ENCODE measurements at places on chromosomes 4 and X. TPM values are rescaled to one million over a fixed set of nuclear protein-coding genes. Genes with fewer than 3 reads are reported as not detected.

- no peak for DNase-seq
Observed at GRCh38 chr4:62366939-62367338, 1166.8 kb downstream of the ADGRL3 start.

DNA sequence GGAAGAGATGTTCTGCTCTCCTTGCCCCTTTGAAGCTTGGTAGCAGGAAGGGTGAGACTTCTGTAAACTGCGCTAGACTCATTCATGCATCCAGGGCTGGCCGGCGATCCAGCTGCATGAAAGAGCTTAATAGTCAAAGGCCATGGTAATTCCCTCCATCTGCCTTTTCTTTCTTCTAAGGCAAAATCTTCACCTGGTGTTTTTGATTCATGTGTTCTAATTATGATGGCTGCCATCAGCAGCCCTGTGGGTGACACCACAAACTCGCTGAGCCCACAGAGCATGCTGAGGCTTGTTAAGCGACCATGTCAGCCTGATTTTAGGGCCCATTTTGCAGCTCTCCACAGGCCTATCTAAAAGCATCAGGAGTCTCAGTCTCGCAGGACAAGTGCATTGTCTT lies 450.1 kb upstream of the TENM3 start:
- no peak for DNase-seq

GRCh38 chrX:56385336-56385735 lies 153.2 kb downstream of the KLF8 start:
- no peak for DNase-seq

DNA sequence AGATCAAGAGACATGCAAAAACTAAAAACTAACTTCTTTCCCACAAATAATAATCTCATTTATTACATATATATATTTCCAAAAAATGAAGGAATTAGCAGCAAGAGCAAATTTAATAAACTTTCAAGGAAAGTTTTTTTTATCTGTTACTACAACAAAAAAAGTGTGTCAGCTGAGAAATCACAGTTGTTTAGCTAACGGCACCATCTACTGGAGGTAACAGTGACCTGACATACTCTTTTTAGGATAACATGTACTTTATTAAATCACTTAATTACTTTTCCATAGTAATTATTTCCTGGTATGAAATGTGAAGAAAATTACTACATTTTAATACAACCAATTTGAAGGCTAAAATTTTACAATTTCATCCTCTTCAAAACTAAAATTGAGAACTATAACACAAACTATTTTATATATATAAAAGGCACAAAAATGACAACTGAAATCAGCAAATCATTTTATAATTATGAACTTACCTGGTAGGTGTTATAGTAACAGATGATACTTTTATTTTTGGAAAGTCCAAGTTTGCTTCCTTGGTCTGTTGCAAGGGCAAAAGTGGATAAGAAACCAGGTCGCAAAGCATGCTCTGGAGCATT lies 9.1 kb downstream of the LAMTOR3 start:
- DNase-seq: no peak

- no peak for DNase-seq
Observed at GRCh38 chrX:113962343-113962742, 621.5 kb upstream of the HTR2C start.

DNA sequence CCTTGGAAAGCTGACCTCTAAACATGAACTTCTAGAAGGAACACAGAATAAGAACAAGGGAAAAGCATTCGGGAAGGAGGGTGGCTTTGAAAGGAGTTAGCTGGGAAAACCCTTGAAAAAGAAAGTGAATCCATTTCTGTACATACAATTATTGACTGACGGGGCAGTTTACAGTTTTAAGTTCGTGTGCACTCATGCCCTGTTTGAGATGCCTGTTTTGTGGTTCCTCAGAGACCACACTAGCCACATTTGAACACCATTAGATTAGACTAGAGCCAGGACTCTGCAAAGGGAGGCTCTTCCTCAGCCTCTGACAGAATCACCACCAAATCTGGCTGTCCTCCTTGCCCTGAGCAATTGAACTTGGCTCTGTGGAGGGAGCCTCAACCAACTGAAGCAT lies 158.3 kb downstream of the PALLD start:
- no peak for DNase-seq

DNA sequence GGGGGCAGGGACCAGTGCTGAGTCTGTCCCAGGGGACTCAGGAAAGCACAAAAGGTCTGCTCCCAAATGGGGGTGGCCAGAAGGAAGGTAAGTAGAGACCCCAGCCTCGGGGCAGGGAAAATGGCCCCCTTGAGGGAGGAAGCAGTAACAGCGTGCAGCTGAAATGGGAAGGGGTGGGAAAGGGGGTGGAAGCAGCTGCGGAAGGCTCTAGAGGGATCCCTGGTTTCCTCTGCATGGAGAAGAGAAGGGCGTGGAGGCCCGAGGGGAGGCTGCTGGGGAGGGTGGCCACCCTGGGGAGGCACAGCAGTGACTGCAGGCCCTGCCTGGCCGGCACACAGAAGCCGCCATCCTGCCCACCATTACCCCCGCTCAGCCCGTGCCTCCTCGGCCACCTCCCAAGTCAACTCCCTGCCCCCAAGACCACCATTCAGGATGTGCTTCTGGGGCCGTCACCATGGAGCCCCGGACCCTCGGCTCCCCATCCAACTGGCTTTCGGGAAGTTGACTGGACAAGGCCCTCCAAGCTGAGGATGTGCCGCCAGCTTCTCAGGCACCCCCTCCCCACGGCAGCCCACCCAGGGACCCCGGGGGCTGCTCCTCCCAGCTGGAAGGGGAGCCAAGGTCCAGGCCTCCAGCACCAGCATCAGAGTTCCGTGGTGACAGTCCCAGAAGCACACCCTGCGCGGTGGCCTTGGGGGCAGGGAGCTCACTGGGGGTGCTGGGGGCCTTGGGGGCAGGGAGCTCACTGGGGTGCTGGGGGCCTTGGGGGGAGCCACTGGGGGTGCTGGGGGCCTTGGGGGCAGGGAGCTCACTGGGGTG lies 23.6 kb downstream of the CFAP99 start:
- DNase-seq: no peak

DNA sequence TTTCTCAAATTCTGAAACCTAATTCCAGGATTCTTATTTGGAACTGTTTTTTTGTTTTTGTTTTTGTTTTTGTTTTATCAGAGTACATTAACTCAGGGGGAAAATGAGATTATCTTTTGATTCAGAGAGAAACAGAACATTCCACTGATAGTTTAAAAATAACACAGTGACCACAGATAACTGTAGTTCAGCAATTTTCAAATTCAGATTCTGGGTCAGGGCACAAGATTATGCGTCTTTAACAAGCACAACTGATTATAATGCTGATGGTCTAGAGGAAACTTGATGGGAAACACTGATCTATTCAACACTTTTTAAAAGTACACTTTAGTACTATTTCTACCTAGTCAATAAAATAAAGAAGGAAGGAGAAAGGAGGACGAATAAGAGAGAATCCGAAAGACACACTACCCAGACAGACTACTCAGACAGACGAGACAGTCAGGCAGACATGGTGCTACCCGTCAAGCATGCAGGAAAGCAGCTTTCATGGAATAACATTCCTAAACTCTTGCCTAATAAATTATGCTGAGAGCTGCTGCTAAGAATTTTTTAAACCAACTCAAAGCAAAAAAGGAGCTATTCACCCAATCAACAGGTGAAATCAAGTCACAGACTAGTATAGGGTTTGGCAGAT lies 59.0 kb downstream of the APBB2 start:
- DNase-seq: no peak

DNA sequence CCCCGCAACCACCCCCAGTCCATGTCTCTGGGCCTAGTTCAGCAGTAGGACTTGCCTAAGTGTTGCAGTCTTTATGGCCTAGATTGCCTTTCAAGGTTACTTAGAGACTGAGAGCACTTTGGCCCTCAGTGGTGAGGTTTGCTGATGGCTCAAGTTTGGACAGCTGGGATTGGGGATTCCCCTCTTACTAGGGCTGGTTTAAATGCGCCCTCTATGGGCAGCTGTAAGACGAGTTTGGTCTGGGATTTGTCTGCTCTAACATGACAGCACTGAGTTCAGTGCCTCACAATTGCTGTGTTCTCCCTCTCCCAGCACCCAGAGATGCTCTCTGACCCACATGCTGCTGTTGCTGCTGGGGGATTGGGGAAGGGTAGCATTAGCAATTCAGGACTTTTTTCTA lies 23.1 kb downstream of the DACH2 start:
- no peak for DNase-seq

TAF7L gene
- total RNA-seq: 0.26 TPM

DNA sequence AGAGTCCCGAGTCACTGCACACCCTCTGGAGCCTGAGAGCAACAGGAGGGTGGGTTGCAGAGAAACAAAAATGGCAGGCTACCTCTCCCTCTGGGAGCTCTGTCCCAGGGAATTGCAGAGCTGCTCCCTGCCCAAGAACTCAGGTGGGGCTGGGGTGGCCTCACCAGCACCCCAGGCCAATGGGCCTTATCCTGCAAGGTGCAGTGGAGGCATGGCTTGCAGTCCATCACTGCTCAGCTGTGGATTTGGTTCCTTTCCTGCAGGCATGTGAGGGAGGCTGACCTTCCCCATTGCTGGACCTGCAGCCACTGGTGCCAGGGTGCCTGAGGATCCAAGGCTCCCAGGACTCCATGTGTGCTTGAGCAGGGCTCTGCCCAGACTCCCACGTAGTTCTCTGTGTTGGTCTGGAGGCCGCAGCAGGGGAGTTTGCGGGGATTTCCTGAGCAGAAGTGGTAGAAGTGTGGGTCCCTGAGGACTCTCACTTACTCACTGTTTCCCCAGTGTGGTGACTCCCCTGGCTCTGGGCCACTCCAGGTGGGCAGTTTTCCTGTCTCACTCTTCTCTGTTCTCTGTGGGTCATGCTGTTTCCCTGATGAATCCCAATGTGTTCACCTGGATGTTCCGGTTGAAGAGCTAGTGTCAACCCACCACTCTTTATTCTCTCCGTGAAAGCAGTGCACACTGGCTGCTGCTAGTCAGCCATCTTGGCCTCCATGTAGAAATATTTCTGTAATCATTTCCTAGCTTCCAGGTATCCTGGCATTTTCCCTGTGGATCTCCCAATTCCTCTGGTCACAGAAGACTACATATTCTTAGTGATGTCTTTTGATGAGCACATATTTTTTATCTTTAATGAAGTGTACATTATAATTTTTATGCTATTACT lies 82.3 kb downstream of the ARHGAP24 start:
- no peak for DNase-seq

GRCh38 chrX:41137589-41137988 lies 52.3 kb downstream of the USP9X start:
- DNase-seq: no peak

- no peak for DNase-seq
Observed at GRCh38 chr4:176789955-176790354, 2.8 kb downstream of the VEGFC start.

DNA sequence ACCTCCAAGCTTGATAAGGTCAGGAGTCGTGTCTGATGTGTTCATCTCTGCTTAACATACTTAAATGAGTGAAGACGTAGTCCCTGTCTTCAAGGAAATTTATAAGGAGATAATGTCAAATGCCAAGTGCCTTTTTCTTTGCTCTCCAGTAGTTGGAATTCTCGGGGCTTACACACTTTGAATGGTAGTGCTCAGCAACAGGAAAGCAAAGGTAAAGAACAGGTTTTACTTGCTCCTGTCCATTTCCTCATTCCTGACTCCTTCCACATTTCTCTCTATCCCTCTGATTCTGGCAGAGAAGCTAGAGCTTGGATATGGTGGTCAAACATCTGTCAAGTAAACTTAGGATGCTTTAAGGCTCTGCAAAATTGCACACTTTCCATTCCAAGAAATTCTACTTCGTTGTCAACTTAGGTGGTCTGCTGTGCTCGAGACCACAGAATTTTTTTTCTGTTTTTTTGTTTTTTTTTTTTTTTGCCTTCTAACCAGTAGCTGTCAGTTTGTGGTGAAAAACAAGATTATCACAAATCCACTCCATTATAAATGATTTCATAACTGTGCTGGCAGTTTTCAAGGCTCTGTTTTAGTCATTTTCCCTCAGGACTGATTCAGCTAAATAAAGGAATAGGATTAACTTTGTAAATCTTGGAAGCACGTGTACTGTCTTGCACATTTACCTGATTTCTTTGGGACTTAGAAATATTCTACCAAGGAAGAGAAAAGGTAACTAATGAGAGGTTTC lies 180.8 kb upstream of the ANXA3 start:
- DNase-seq: no peak

CLNK gene
- not detected for total RNA-seq

DNA sequence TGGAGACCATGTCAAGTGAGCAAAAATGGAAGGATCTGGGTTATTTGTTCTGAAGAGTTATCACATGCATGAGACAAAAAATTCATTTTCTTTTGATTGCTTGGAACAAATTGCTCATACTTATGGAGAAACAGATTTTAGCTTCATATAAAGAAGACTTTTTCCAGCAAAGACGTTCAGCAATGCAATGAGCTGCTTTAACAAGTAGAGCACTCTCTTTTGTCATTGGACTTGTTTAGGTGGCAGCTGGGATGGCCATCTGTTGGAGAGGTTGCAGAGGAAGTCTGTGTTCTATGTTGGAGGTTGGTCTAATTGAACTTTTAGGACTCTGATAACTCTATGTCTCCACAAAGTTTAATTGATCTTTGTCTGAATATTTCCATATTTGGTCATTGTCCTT lies 19.9 kb upstream of the CEP135 start:
- no peak for DNase-seq

Measured in mesenteric fat pad (tissue), 1 donor.